Activated naive CD8-positive, alpha-beta T cell treated with anti-CD3 and anti-CD28 coated beads for 36 hours (primary cell): ENCODE measurements at places on chromosomes 2 and 18.

DNA sequence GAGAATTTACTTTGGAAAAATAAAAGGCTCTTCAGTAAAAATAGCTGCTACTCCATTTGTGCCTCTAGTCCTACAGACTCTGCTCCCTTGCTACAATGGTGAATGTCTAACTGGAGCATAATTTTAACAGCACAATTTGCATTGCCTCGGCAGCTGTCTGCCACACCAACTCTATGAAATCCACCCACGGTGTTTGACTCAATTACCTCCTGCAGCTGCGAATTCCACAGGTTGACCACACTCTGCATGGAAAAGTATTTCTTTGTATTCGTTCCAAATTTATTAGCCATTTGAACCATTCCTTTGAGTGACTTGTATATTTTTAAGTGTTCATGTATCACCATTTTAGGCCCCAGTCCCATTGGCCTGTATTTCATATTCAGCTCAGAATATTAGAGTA lies 182.1 kb upstream of the CCDC68 start:
- H3K27ac ChIP-seq: no peak overlapping the region
- H3K4me1 ChIP-seq: no peaks in the 10 kb centered on the region
- H3K36me3 ChIP-seq: no peaks in the 10 kb centered on the region

- no peak for DNase-seq
- peaks cover 1% of the 10 kb centered on the region for H3K36me3 ChIP-seq
- H3K4me3 ChIP-seq: no peak overlapping the region
- peaks cover 4% of the 10 kb centered on the region for H3K27me3 ChIP-seq
These were observed 122.1 kb downstream of the TFCP2L1 start for GRCh38 chr2:121162893-121163292.

DNA sequence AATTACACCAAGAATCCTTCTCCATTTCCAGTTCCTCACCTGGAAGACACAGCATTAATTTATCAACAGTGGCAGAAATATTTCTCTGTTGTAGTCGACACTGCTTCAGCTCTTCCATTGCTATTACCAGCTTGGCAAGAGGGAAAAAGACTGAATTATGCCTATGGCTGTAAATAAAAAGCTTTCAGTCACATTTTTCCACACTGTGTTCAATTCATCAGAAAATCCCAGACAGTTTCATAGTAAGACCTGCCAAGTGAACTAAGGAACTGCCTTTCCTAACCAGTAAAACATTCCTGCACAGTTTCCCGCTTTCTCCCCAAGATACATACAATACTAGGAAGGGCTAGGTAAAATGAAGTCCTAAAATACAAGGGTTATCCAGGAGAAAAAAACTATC lies 94.7 kb downstream of the EXOC6B start:
- no peak for DNase-seq
- no peak overlapping the region for H3K27ac ChIP-seq
- H3K4me1 ChIP-seq: no peaks in the 10 kb centered on the region
- no peaks in the 10 kb centered on the region for H3K27me3 ChIP-seq
- H3K4me3 ChIP-seq: no peak overlapping the region

DNA sequence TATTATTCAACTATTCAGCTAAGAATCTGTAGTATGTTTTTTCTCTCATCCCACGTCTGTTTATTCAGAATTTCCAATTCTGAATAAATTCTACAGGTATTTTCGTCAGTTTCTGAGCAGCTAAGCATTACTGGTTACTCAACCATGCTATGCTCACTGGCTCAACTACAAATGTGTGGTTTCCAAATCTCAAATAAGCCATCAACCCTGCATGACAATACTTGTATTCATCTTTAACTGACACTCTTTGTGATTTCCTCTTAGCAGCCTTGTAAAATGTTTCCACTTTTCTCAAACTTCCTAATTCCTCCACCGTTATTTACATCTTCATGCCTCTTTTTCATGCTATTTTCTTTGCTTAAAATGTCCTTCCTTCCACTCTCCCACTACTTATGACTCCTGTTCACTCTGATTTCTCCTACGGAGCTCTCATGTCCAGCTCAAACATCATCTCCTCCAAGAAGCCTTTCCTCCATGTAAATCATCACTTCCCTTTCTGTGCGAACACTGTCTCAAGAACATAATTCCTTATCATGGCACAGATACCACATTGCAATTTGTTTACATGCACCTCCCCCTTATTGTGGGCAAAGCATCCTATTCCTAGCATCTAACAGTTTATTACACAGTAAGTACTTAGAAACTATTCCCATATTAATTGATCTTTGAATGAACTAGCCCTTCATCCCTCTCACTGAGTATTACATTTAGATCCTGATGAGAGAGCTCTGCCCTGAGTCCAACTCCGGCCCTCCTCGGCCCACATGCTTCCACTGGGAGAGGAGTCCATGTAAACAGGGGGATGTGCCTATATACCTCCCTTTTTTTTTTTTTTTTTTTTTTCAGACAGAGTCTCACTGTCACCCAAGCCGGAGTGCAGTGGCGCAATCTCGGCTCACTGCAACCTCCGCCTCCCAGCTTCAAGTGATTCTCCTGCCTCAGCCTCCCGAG lies 10.5 kb downstream of the CCDC88A start:
- DNase-seq: no peak
- no peaks in the 10 kb centered on the region for H3K27me3 ChIP-seq
- peaks cover 3% of the 10 kb centered on the region for H3K36me3 ChIP-seq
- peaks cover 5% of the 10 kb centered on the region for H3K4me1 ChIP-seq

- H3K4me3 ChIP-seq: no peak overlapping the region
- H3K36me3 ChIP-seq: no peaks in the 10 kb centered on the region
- DNase-seq: no peak
These were observed 44.2 kb downstream of the DTNA start for GRCh38 chr18:34754300-34754699.

DNA sequence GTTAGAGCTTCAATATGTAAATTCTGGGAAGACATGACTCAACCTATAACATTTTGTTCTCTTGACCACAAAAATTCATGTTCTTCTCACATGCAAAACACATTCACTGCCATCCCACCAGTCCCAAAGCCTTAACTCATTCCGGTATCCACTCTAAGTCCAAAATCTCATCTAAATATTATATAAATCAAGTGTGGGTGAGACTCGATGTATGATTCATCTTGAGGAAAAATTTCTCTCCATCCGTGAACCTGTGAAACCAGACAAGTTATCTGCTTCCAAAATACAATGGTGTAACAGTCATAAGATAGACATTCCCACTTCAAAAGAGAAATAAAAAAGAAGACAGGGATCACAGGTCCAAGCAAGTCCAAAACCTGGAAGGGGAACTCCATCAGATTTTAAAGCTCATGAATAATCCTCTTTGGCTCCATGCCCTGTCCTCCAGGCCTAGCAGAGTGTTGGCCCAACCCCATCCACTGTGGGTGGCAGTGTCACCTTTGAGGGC lies 101.3 kb downstream of the RAD51AP2 start:
- no peak overlapping the region for H3K27ac ChIP-seq
- no peaks in the 10 kb centered on the region for H3K27me3 ChIP-seq

DNA sequence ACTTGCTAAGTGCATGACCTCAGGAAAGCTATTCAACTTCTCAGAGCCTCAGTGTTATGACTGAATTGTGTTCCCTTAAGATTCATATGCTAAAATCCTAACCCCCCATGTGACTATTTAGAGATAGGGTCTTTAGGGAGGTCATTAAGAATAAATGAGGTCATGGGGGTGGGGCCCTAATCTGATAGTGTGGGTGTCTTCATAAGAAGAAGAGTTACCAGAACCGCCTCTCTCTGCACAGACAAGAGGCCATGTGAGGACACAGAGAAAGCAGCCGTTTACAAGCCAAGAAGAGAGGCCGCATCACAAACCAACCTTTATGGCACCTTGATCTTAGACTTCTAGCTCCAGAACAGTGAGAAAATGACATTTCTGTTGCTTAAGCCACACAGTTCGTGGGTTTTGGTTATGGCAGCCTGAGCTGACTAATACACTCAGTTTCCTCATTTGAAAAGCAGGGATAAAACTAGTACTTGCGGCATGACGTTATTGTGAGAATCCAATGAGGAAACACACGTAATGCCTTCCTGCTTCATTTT lies 9.9 kb downstream of the SH2D6 start:
- H3K36me3 ChIP-seq: no peaks in the 10 kb centered on the region
- no peak for DNase-seq
- H3K4me3 ChIP-seq: no peak overlapping the region
- no peak overlapping the region for H3K27ac ChIP-seq
- peaks cover 7% of the 10 kb centered on the region for H3K4me1 ChIP-seq

- no peak for DNase-seq
- no peak overlapping the region for H3K27ac ChIP-seq
- H3K27me3 ChIP-seq: no peaks in the 10 kb centered on the region
- H3K4me3 ChIP-seq: no peak overlapping the region
These were observed 10.7 kb downstream of the GPR45 start for GRCh38 chr2:105252271-105252670.

- no peak overlapping the region for H3K27ac ChIP-seq
- H3K27me3 ChIP-seq: no peaks in the 10 kb centered on the region
- DNase-seq: no peak
- peaks cover 67% of the 10 kb centered on the region for H3K4me1 ChIP-seq
- no peak overlapping the region for H3K4me3 ChIP-seq
These were observed 118.4 kb downstream of the MAP4K4 start for GRCh38 chr2:101815739-101816391.

- peaks cover 5% of the 10 kb centered on the region for H3K27me3 ChIP-seq
- peaks cover 10% of the 10 kb centered on the region for H3K4me1 ChIP-seq
- peaks cover 2% of the 10 kb centered on the region for H3K36me3 ChIP-seq
These were observed 510.2 kb upstream of the ID2 start for GRCh38 chr2:8171608-8172007.

DNA sequence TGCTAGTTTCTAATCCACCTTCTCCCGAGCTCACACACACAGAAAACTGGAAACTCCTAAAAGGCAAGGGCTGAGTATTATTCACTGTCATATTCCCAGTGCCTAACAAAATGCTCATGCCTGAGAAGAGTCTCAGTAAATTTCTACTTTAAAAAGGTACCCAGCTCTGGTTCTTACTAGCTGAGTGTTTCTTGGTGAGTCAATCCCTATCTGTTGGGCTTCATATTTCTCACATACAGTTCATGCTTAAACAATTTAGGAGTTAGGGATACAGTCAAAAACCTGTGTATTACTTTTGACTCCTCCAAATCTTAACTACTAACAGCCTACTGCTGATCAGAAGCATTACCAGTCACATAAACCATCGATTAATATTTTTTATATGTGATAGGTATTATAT lies 204.9 kb downstream of the EN1 start:
- no peaks in the 10 kb centered on the region for H3K4me1 ChIP-seq
- DNase-seq: no peak
- no peak overlapping the region for H3K4me3 ChIP-seq
- H3K27ac ChIP-seq: no peak overlapping the region
- H3K36me3 ChIP-seq: no peaks in the 10 kb centered on the region

- no peaks in the 10 kb centered on the region for H3K36me3 ChIP-seq
- peaks cover 8% of the 10 kb centered on the region for H3K27me3 ChIP-seq
- no peaks in the 10 kb centered on the region for H3K4me1 ChIP-seq
- H3K27ac ChIP-seq: no peak overlapping the region
- no peak for DNase-seq
These were observed 177.1 kb upstream of the KLHL29 start for GRCh38 chr2:23207871-23208270.

DNA sequence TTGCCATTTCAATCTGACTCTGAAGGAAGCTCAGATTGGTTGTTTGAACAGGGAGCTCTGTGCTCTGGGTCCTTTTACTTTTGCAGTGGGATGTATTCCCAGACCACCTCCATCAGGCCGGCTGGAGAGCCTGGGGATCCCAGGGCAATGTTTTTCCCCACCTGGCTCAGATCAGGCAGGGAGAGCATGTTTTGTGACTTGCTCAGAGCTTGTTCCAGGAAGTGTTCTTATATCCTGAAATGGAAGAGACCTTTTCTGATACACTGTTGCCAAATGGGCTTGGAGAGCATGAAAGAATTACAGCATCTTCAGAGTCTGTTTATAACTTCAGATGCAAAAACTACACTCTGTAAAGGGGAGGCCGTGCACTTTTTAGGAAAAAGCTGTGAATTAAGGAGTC lies 56.0 kb downstream of the LIPG start:
- H3K4me3 ChIP-seq: no peak overlapping the region
- no peak for DNase-seq
- H3K27me3 ChIP-seq: peaks cover 21% of the 10 kb centered on the region
- no peaks in the 10 kb centered on the region for H3K36me3 ChIP-seq
- no peak overlapping the region for H3K27ac ChIP-seq
- no peaks in the 10 kb centered on the region for H3K4me1 ChIP-seq

- H3K27ac ChIP-seq: no peak overlapping the region
- H3K4me1 ChIP-seq: no peaks in the 10 kb centered on the region
- H3K4me3 ChIP-seq: no peak overlapping the region
- DNase-seq: no peak
- peaks cover 11% of the 10 kb centered on the region for H3K27me3 ChIP-seq
These were observed 79.4 kb downstream of the MAIP1 start for GRCh38 chr2:200034816-200035215.

- H3K27ac ChIP-seq: no peak overlapping the region
- peaks cover 4% of the 10 kb centered on the region for H3K4me1 ChIP-seq
- DNase-seq: no peak
- H3K36me3 ChIP-seq: no peaks in the 10 kb centered on the region
- no peak overlapping the region for H3K4me3 ChIP-seq
These were observed 24.4 kb downstream of the CXCR4 start for GRCh38 chr2:136093583-136093982.

GRCh38 chr2:105737980-105738657 lies 6.6 kb upstream of the NCK2 start:
- H3K4me3 ChIP-seq: peak overlapping the region; percentile 77
- H3K27me3 ChIP-seq: no peaks in the 10 kb centered on the region
- H3K4me1 ChIP-seq: peaks cover 67% of the 10 kb centered on the region
- peak overlapping the region; percentile 96 for H3K27ac ChIP-seq

DNA sequence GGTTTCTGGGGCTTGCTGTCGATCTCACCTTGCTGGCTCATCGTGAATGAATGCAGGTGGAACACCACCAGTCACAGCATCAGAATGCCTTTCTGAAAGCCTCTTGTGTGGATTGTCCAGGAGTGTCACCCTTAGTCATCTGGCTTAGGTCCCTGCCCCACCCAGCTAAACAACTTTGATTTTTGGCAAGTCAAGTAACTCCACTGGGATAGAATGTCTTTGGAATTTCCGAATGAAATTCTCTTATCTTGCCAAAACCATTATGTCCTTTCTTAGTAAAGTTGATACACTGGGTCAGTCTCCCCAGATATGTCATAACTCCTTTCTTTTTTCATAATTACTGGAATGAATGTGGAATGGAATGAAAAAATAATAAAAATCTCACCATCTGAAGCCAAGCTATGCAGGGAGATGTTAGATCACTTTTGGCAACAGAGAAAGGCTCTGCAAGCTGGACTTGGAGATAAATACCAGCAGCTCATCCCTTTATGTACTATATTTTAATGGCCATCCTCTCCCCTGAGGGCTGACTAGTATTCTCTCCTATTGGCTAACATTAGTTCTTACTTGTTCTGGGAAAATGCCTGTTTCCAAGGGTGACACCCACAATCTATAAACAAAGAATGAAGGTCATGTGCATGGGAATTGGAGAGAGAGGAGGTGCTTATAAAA lies 35.4 kb downstream of the INSIG2 start:
- no peak overlapping the region for H3K27ac ChIP-seq
- no peaks in the 10 kb centered on the region for H3K36me3 ChIP-seq
- no peak overlapping the region for H3K4me3 ChIP-seq
- H3K4me1 ChIP-seq: no peaks in the 10 kb centered on the region

- no peaks in the 10 kb centered on the region for H3K27me3 ChIP-seq
- H3K4me3 ChIP-seq: no peak overlapping the region
- H3K27ac ChIP-seq: no peak overlapping the region
- H3K36me3 ChIP-seq: peaks cover 2% of the 10 kb centered on the region
These were observed 15.8 kb downstream of the SNED1 start for GRCh38 chr2:241014224-241014623.

GRCh38 chr18:9079818-9080528 lies 22.5 kb upstream of the NDUFV2 start:
- peaks cover 21% of the 10 kb centered on the region for H3K4me1 ChIP-seq
- H3K36me3 ChIP-seq: no peaks in the 10 kb centered on the region
- DNase-seq: no peak
- H3K27me3 ChIP-seq: no peaks in the 10 kb centered on the region
- no peak overlapping the region for H3K4me3 ChIP-seq
